Left forelimb (tissue), 1 donor: ENCODE measurements at places on chromosomes 11 and 22.
A peak's percentile ranks its signal among the peaks of the same experiment; 100 is the strongest.

DNA sequence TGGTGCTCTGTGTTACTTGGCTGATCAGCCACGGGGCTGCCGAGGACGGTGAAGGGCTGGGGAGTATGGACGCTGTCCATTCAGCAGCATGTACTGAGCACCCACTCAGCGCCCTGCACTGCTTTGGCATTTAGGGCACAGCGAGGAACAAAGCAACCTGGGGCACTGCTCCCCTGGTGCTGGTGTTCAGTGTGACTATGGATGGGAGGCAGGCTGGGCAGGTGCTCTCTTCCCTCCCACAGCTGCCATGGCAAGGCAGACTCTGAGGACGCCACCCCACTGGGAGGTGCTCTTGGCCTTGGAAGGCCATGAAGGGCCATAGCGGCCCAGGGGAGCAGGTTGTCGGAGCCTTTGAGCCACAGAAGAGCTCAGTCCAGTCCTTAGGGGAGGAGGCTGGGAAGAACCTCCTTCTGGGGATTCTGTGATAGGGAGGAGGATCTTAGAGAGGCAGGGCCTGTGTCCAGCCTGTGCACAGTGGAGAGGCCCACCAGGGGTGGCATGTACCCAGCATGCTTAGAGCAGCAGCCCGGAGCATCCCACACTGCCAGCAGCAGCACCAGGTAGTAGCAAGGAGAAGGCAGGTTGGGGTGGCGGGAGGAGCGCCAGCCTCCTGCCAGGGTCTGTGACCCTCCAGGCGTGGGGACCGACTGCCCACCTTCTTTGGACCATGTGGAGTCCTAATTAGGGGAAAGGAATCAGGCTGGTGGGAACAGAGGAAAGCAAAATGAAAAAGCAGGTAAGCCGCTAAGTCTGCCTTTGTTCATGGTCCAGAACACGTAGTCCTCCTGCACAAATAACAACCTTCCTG is 141.8 kb downstream of the MPPED1 start:
- DNase-seq: no peak

DNA sequence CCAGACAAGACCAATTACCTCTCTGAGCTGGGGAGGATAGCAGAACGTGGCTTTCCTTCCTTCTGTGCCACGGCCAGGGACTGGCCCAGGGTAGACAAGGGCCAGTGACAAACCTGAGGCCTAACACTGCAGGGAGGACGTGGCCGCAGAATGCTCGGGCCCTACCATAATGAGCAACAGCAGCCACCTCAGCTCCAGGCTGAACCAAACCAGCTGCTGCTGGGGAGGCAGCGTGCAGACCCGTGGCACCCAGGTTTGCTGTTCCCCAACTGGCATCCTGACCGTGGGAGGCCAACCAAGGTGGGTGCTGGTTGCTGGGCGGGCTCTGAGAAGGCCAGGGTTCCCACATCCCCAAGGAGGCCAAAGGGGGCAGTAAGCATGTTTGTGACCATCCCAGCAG is 83.0 kb downstream of the MORC2 start:
- peak; percentile 22 for DNase-seq

- DNase-seq: peak; percentile 47
These were observed 12.0 kb upstream of the TMPRSS13 start for GRCh38 chr11:117941163-117941707.

DNA sequence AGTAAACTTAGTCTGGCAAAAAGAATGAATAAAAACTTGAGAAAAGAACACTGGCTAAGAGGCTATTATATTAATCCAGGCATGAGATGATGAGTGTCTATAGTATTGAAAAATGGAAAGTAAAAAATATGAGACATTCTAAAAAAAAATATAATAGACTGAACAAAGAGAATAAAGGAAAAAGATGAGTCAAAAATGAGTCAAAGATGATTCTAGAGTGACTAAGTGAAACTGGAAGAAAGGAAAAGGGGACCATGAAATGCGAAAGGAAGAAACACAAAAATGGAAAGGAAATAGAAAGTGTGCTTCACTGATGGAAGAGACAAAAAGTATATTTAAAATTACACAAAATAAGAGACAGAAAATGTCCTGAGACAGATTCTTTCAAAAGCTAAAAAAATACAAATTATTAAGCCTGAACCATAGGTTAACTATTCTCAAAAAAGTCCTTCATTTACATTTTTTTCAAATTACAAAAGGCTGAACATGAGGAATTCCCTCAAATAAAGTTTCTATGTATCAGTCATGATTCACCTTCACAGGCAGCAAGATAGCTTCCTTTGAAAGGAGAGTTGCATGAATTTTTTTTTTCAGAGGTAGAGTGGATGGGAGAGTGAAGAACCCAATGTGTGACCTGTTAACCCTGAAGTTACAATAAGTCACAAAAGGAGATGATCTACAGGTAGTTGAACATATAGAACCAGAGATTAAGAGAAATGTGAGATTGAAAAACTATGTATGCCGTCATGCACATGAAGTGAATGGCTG is 75.2 kb downstream of the EIF3M start:
- DNase-seq: no peak

- DNase-seq: peak; percentile 9
These were observed 23.3 kb downstream of the DKK3 start for GRCh38 chr11:11985016-11985715.

DNA sequence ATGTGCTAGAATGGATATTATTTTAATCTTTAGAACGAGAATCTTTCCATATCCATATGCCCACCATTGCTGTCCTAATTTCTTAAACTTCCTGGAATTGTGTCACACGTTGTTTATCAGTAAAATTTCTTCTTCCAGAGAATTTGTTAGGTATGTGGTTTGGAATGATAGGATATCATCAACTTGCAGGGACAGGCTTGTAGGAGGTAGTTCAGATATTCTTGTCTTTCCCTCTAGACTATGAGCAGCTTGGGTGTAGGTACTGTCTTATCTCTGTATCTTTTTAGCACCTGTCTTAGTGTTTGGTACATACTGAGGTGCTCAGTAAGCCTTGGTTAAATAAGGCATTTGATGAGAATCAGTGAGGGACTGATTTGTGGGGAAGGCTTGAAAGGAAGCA is 3.4 kb downstream of the CTNND1 start:
- no peak for DNase-seq

- DNase-seq: no peak
These were observed 15.4 kb downstream of the C11orf24 start for GRCh38 chr11:68256331-68256741.

DNA sequence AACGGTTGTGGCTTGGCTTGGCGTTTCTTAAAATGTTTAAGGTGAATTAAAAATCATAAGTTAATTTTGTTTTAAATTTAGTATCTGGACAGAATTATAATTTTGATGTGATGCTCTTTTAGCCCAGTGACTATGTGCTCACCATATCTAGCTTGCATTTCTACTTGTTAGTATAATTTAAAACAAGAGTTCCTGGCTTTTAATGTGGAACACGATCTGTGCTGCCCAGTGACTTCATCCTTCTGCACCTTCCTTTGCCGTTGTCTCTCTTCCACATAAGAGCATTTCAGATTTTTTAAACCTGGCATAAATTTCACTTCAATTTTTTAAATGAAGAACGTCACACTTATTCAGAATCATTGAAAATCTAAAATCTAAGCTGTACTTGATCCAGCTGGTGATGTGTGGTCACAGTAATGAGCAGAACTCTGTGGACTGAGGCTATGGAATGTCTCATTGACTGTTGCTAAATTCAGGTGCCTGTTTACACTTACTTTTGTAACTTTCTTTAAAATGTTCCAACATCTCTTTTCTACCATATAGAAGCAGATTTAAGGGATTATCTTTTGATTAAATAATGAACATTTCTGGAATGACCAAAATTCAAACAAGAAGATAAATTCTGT is 75.4 kb upstream of the ADSL start:
- no peak for DNase-seq

- DNase-seq: no peak
These were observed 6.8 kb downstream of the TMEM121B start for GRCh38 chr22:17114173-17114897.

- no peak for DNase-seq
These were observed 90.4 kb upstream of the PDGFD start for GRCh38 chr11:104254347-104254746.

DNA sequence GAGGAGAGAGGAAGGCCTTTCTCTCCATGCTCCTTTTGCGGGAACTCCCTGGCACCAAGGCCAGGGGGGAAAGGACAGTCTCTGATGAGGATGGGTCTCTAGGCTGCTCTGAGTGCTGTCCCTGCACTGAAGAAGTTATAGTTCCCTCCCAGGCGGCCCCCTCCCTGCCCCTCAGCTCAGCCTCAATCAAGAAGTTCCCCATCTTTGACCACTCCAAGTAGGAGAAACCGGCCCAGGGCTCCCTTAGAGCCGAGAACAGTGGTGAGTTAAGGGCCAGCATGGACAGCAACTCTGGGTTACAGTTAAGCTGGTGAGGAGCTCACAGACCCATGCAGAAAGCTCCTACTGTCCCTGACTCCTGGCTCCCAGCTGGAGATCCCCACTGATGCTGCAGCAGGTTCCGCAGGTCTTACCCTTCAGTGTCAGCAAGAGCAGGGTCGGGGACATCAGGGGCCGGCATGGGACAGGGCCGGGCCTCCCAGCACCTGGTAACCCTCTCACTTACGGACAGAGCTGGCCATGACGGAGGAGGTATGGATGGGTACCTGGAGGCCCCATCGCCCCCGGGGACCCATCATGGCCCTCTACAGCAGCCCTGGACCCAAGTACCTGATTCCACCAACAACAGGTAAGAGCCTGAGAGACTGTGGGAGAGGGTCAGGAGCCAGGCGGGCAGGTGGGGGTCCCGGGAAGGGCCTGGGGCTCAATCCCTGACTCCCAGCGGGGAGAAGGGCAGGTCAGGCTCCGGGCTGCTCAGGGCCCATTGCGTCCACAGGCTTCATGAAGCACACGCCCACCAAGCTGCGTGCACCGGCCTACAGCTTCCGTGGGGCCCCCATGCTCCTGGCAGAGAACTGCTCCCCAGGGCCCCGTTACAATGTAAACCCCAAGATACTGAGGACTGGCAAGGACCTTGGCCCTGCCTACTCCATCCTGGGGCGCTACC is 4.2 kb downstream of the SCGB1C1 start:
- DNase-seq: no peak

DNA sequence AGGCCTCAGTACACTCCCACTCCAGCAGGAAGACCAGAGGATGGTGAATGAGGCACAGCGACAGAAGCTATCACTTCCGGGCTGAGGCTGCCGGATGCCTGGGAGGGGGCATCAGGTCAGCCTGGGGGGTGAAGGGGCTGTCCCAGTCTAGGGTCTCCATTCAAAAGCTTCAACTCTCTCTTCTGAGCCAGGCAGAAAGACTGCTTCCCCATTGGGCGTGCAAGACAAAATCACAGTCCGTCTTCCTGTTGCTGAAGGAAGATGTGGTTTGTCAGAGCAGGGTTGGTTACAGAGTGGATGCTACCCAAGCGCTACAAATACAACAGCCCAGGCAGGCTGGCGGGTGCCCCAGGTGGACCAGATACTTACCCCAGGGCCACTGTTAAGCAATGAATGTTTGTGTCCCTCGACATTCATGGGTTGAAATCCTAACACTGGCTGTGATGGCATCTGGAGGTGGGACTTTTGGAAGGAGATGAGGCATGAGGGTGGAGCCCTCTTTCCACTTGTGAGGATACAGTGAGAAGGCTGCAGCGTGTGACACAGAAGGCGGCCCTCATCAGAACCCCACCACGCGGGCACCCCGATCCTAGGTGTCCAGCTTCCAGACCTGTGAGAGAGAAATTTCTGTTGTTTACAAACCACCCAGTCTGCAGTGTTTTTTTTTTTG is 12.0 kb downstream of the UPK3A start:
- no peak for DNase-seq

DNA sequence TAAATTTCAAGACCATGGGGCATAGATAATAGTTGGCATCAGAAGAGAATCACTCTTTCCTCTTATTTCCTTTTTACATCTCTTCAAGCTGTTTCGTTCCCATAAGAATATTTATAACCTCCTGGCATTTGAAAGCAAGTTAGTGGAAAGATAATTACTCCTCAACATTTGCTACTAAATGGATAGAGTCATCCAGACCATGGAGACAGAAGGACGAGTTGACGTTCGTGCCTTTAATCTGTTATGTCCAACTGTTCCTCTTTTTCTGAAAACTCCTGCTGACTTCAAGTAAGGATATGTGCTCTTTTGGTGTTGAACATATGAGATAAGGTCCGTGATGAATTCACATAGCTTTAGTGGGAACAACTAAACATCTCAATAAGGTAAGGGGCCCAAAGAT is 414.2 kb downstream of the LRRC4C start:
- DNase-seq: no peak

DNA sequence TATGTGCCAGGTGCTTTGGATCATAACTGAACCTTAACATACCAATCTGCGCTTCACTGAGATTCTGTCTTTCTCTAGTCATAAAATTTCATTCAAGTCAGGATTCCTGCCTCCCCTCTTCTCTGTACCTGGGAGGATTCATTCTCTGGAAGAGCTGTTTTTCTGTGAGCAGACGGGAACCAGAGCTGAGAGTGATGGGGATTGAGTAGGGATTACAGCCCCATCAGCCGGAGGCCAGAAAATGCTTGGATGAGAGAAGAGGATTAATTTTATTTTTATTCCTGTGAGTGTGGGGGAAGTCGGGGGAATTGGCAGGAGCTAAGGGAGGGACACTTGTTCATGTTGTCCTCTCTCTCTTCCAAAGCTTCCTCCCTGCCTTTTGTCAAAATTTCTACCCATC is 4.7 kb downstream of the STX3 start:
- DNase-seq: no peak

DNA sequence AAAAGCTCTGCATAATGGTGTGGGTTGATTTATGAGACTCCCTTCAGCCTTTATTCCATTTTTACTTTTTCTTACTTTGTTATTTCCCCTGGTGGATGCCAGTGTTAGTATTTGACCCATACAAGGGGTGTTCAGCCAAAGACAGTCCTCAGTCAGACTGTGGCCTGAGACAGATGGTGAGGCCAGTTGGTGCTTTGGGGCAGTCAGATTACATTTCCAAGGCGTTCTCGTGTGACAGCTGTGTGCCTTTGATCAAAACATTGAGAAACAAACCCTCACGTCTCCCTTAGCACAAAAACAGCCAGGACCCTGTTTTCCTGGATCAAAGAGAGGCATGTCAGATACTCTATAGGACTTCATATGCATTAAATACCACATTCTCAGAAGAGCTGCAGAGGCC is 31.3 kb upstream of the SLN start:
- DNase-seq: no peak

DNA sequence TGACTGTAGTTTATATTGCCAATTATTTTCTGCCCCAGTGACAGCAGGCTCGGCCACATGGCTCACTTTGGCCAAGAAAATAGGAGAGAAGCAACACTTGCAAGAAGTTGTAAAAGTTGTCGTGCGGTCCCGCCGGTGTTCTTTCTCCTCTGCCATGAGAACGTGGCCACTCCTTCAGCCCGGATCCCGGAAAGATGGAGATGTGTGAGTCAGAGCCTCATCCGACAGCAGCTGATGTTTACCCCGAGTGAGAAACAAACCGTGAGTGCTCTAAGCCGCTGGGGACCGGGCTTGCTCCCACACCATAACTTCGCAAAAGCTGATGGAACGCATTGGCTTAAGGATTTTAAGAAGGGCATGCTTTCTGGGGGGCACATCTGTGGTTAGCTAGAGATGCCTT is 157.0 kb downstream of the CACNA1I start:
- DNase-seq: peak; percentile 44

GRCh38 chr22:33812360-33812977 is 107.8 kb downstream of the LARGE1 start:
- no peak for DNase-seq
